ENCODE measurements at places on chromosomes 4 and X.

DNA sequence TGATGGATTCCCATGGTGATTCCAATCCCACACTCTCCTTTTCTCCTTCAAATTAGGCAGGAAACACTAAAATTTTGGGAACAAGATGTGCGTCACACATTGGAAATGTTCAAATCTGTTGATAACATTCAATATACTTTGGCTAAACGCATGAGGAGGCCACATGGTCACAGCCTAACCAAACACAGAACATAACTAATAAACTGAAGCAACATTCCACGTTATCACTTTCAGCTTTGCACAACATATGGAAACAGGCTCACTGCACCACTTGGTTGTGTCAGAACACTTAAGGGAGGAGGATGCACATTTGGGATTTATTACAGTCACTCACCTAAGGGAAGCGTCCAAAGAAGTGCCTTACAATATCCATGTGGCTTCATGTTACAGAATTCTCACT, 4.7 kb downstream of the SH3RF1 start:
- no peak for DNase-seq

DNA sequence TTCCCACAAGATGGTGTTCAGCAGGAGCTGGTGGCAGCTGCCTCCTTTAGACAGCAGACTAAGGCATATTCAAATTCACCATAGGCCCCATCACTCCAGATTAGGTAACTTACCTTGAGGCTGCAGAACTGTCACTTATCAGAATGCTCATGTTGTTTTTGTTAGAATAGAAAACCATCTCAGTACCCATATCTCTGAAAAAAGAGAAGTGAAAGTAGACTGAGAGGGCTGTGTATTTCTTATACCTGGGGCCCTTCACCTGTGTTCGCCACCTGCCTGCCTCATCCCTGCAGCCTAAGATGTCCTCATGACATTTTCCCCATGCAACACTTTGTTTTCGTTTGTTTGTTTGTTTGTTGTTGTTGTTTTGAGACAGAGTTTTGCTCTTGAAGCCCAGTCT, 32.9 kb upstream of the SPRY1 start:
- DNase-seq: no peak

DNA sequence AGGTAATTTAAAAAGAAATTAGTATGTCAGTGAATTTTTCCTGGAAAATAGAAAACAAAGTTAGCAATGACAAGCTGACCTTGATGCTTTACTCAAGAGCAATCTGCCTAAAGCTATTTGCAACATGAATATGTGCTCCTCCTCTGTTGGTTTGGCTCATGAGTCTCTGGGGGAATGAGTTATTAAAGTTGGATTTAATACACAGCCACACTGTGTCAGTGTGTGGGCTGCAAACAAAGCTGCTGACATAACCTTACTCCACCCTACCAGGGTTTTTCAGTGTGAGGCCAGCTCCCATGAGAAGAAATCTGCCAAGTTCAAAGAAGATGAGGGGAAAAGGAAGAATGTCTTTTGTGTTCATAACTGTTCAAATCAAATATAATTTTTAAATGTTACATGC, 280.5 kb downstream of the TLL1 start:
- DNase-seq: no peak

- no peak for DNase-seq
These were observed 103.7 kb upstream of the KLF3 start for GRCh38 chr4:38560340-38560739.

- no peak for DNase-seq
These were observed 14.9 kb upstream of the UGDH start for GRCh38 chr4:39541987-39542610.

- no peak for DNase-seq
These were observed 64.0 kb downstream of the HHIP start for GRCh38 chr4:144709793-144710525.

DNA sequence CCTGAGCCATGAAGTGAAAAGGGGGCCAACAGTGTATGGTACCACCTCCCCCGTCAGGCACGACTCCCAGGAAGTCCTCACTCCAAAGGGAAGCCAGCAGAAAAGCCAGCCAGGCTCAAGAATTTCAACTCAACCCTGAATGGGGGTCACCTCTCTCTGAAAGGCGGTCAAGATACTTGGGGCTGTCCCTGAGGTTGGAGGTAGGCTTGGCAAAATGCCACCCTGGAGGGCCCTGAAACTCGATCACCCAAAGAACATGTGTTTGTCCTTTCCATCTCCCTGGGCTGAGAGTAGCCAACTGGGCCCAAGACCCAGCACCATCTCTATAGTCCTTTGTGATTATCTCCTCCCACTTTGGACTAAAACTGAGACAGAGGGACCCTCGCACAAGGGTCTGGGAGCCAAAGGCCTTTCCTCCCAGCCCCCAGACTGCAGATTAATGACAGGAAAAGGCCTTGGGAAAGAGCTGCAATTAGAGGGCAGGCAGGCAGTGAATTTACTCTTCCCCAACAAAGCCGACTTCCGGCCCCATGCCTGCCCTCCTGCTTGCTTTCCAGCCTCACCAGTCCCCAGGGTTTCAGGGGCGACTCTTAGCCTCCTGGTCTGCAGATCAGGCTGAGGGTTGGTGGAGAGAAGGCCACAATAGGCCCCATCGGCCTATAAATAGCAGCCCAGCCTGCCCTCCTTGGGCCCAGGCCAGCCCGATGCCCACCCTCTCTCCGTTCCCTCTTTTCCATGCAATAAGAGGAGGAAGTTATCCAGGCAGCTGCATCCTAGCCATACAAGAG, 5.6 kb downstream of the SASH3 start:
- no peak for DNase-seq

GRCh38 chrX:78527818-78528217, 131.3 kb downstream of the RTL3 start:
- no peak for DNase-seq

DNA sequence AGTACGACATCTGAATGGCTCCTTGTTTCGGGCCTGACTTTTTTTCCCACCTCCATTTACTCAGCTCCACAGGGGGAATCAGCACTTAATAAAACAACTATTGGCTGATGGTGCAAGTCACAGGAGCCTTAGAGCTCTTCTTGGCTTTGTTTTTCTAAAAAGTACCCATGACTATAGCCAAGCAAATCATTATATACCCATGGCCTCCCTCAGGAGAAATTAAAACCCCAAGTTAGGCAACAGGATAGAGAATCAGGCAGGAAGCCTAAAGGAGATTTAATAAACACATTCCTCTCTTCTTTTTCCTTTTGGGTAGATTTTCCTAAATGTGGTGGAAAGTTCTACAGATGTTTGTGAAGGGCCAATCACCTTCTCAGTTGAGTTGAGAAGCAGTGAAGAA, 91.9 kb upstream of the RBPJ start:
- DNase-seq: no peak

DNA sequence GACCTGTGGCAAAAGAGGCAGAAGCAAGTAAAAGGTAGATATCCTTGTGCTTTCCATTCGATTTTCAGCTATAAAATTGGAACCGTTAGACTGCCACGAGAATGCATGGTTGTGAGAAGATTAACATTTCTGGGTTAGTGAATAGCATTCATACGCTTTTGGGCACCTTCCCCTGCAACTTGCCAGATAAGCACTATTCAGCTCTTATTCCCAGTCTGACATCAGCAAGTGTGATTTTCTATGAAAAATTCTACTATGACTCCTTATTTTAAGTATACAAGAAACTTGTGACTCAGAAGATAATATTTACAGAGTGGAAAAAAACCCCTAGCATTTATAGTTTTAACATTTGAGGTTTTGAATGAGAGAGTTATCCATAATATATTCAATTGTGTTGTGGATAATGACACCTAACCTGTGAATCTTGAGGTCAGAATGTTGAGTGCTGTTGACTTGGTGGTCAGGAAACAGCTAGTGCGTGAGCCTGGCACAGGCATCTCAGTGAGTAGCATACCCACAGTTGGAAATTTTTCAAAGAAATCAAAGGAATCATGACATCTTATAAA, 3.9 kb downstream of the FGB start:
- no peak for DNase-seq

DNA sequence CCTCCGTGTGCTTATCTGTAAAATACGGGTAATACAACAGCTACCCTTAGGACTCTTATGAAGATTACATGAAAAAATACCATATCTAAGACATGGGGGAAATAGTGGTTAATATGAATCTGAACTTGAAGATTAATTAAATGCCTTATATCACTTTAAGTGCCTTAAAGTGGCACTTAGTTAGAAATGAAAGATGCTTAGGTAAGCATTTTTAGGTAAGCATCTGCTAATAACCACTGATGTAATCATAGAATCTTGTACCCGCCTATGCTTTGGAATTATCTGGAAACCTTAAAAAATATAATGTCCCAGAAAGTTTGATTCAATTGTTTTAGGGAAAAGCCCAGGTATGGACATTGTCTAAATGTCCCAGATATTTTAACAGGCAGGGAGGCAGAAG, 12.2 kb downstream of the CLNK start:
- DNase-seq: no peak

DNA sequence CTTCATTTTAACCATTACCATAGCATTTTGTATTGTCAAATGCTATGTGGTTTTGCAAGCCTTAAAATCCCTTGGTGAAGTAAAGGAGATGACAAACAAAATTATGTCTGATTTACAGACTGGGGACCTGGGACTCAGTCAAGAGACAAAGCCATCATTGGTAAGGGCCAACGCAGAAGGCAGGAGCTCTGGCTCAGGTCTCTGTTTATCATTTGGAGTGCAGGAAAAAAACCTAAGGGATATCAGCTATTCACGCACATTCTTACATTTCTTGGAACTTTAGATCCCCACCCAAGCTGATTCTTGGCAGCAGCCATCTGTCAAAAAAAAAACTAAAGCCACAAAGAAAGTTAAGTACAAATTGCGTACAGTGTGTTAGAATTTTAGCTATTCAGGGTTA, 731.9 kb downstream of the STPG2 start:
- no peak for DNase-seq

- no peak for DNase-seq
These were observed 199.4 kb upstream of the DDX53 start for GRCh38 chrX:22800360-22800759.

DNA sequence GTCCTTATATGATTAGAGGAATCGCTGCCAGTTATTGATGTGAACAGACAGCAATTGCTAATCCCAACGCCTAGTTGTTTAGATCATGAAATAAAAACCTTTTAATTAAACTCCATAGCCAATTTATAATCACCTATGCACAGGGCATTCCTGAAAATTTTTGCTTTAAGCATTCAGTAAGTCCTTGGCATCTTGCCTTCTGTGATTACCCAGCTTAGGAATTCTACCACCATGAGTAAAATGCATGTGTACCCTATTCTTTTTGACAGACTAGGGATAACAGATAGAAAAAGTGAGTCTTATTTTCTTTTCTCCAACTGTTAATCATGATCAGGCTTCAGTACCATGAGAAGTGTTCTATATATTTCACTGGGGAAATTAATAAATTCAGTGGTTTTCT, 995.3 kb upstream of the GRIA3 start:
- no peak for DNase-seq

DNA sequence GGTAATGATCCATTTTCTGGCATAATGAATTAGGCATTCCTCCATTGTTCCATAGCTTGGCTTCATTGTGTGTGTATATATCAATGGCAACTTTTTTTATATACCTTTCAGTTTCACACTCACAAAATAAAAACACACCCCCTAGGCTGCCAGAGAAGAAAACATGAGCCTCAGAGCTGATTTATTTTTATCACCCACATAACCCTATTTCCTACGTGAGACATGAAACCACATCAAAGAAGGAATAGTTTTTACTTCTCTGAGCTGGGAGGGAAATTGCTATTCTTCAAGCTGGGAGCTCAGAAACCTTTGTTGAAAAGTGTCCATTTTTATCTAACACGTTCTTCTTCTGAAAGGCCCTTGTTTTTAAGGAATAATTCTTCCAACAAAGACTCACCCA, 126.7 kb upstream of the RAI2 start:
- DNase-seq: no peak

DNA sequence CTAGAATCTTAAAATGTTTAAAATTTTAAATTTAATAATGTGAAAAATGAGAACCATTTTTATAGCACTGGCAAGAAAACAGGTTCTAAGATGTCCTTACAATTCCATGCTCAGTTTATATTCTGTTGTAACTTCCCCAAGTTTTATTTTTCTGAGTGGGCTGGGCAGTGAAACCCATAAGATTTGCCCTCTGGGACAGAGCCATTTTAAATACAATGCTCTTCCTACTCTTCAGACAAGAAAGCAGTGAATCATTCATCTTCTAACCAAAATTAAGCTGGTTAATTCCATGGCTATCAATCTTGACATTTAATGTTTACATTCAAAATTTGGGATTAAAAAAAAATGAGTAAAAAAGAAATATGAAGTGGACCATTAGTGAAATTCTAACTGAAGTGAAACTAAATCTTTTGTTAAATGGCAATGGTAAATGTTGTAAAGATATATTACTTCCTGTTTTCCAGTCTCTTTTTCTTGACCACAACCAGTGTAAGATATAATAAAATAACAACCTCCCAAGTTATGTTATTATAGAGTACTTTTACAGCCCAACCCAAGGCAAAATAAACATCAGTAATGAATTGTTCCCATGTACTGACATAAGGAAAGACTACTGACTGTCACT, 37.2 kb upstream of the PTPN13 start:
- DNase-seq: no peak

DNA sequence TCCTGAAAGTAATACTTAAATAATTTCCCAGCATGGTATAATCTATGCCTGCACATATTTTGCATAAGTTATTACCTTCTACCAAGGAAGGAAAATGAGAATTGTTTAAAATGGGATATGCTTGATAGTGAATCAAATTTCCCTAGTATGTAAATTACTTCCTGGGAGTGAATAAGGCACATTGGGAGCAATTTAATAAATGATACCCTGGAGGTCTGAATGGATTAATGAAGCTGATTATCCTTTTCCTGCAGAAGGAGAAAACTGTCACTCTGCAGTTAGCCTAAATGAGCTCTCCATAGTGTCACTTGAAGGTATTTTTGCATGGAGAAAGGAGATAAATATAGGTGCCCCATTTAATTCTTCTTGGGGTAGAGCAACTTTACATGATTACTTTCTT, 2212.0 kb downstream of the PCDH7 start:
- no peak for DNase-seq
